NB4 (cell line): ENCODE measurements at places on chromosomes 16 and 17.

- DNase-seq, result peak; percentile 80
Measured at GRCh38 chr17:49193513-49194296, 16.7 kb downstream of the GNGT2 start.

DNA sequence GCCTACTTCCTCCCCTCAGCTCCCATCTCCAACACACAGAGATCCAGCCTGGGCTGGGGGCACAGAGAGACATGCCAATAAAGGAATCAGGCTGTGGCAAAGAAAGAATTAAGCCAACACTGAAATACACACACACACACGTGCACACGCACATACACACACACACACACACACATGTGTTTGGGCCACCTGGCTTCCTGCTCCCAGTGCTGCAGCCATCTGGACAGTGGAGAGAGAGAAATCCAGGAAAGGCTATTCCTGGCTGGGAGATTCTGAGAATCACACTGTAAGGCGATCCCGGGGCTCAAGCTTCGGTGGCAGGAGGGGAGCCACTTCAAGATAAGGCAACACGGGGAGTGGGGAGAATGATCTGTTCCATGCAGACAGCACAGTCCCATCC lies 72.4 kb downstream of the NOG start:
- no peak for DNase-seq

DNA sequence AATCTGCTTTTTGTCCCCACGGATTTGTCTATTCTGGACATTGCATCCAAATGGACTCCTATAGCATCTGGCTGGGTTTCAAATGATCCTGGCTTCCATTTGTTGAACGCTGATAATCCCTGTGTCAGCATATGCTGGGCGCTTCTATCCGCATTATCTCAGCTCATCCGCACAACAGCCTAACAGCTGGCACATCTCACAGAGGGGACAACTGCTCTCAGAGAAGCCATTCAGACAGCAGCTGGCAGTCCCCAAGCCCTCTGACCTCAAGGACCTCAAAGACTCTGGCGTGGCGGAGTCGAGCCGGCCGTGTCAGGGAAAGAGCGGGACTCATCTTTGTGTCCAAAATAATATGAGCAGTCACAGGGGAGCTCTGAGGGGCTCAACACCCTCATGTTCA lies 82.3 kb downstream of the NT5M start:
- no peak for DNase-seq

DNA sequence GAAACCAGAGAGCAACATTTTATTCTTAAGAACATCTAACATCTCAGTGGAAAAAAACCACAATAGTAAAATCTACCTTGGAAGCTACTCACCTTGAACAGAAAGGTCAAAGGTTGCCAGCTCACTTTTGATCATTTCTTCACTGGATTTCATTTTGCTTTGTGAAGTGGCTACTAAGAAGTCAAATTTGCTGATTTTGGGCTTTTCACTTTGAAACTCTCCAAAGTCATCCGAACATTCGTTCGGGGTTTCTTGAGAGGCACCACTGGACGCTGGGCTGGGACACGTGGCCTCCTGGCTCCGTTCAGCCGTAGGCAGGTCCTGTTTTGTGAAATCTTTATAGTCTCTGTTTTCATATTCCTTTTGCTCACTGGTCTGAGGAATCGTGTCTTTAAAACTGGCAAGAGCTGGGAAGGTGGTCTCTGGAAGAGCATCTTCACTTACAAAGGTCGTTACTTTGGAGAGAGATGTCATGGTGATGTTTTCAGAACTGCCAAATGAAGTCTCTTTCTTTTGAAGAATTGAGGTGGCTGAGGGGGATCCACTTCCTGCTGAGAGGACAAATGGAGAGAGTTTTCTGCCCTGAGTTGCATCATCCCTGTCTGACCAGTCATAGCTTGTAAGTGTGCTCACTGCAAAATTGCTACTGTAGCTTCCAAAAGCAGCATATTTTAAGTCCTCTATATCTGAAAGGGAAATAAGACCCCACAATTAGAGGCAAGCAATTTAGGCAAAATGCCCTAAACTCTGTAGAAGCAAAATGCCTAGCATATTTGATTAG lies 52.4 kb downstream of the DUSP14 start:
- peak; percentile 72 for DNase-seq

DNA sequence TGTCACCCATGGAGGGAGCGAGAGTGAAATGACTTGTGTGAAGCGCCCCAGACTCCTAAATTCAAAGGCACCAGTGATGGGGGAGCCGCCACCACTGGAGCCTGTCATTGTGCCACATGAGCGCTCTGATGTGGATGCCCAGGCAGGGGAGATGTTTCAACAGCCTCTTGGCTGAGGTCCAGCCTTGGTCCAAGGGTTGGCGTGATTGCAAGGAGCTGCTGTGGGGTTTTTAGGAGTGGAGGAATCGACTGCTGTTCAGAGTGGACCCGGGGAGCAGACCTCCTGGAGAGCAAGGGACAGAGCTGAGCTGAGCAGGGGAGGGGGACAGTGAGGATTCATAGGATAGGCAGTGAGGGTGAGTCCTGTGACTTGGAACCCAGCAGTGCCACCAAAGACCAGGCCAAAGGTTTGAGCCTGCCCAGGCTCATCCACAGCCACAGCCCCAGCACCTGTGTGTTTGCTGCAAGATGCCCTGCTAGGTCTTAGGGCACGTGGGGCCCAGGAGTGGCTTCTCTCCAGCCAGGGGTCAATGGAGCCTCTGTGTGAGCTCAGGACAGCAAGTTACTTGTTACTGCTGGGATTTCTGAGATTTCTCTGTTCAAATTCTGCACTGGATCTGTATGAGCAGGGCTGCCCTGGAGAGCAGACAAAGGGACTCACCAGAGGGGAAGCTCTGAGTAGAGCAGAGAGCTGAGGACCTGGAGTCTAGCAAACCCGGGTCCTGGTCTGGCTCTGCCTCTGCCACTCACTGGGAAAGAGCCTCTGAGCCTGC lies 20.3 kb downstream of the RHBDL3 start:
- no peak for DNase-seq
